ENCODE measurements at places on chromosomes 6 and 20.

DNA sequence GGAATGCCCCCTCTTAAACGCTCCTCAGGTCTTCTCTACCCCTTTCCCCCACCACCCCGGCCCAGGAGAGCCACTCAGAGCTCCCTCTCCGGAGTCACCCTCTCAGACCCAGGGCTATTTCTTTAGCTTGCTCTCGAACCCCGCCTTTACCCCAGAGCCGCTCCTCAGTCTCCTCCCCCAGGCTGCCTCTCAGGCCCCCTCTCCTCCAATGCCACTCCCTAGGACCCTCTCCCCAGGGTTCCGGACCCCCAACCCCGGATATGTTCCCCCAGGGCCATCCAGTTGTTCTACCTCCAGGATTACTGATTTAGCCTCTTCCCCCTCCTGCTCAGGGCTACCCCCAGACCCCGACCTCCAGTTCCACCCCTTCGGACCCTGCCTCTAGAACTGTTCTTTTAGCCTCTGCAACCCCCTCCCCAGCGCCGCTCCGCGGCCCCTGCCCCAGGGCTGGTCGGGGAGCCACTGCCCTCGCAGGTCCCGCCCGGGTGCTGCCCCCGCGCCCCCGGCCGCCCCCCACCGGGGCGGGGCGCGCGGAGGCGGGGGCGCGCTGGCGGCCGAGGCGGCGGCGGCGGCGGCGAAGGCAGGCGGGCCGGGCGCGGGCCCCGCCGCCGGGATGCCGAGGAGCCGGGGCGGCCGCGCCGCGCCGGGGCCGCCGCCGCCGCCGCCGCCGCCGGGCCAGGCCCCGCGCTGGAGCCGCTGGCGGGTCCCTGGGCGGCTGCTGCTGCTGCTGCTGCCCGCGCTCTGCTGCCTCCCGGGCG lies at the start of gene MMP24:
MMP24 (plus strand) TSS at position 565 of the 758 bp plus-strand sequence; CDS start at position 614, 49 bp downstream.
- no peak for DNase-seq

- no peak for DNase-seq
These were observed 19.7 kb upstream of the MRPS18A start for GRCh38 chr6:43707269-43707668.

DNA sequence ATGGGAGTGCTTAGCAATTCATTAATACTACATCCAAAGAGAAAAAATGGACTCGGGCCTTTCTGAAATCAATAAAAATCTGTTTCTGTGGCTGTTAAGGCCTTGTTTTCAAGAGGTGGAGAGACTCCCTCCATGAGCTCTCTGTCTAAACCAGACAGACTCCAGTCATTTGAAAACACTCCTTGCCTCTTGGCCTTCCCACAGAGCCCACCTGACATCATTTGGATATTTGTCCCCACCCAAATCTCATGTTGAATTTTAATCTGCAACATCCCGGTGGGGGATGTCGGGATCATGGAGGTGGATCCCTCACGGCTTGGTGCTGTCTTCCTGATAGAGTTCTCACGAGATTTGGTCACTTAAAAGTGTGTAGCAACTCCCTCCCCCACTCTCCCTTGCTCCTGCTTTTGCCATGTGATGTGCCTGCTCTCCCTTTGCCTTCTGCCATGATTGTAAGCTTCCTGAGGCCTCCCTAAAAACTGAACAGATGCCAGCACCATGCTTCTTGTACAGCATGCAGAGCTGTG lies 226.3 kb downstream of the TBXT start:
- no peak for DNase-seq

DNA sequence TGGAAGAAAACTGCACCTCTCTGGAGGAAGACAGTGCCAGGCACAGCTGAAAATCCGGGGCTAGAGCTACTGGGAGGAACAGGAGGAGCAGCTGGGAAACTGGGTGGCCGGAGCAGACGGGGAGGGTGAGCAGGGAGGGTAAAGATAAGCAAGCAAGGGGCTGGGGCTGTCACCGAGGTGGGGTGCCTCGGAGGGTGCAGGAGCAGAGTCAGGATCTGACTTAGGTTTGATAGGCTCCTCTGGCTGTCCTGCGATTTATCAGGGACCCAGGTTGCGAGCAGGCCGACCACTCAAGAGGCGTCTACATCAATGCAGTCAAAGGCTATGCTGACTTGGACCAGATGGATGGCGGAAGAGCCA lies 12.3 kb downstream of the TSHZ2 start:
- no peak for DNase-seq

Data from left renal pelvis (tissue), 4 donors.